ENCODE measurements at places on chromosomes 7 and 10. TPM values are rescaled to one million over a fixed set of nuclear protein-coding genes. Genes with fewer than 3 reads are reported as not detected.

HOXA3 gene
- 11.2 TPM for polyA plus RNA-seq

CYP2W1 gene
- 1.7 TPM for polyA plus RNA-seq

ACSL5 gene
- 3.1 TPM for polyA plus RNA-seq

SKIDA1 gene
- polyA plus RNA-seq, result 2.2 TPM

BLNK gene
- polyA plus RNA-seq, result 3.4 TPM

TRUB1 gene
- polyA plus RNA-seq, result 20.0 TPM

UPK3B gene
- polyA plus RNA-seq, result 0.26 TPM

HOXA11 gene
- polyA plus RNA-seq, result 2.7 TPM

OR6B1 gene
- not detected for polyA plus RNA-seq

CFAP46 gene
- polyA plus RNA-seq, result 0.12 TPM

SPAM1 gene
- not detected for polyA plus RNA-seq

Measured in hindlimb muscle (tissue), 1 donor.